Stimulated activated CD4-positive, alpha-beta T cell treated with anti-CD3 and anti-CD28 coated beads, TNF-alpha, amount 100 ng/mL, for 1 hour (primary cell): ENCODE measurements at places on chromosomes 11 and 22.

- no peak for DNase-seq
Observed at GRCh38 chr22:28977060-28977459, 84.6 kb downstream of the C22orf31 start.

- DNase-seq = no peak
Observed at GRCh38 chr22:19503869-19504268, 20.3 kb downstream of the CLDN5 start.

DNA sequence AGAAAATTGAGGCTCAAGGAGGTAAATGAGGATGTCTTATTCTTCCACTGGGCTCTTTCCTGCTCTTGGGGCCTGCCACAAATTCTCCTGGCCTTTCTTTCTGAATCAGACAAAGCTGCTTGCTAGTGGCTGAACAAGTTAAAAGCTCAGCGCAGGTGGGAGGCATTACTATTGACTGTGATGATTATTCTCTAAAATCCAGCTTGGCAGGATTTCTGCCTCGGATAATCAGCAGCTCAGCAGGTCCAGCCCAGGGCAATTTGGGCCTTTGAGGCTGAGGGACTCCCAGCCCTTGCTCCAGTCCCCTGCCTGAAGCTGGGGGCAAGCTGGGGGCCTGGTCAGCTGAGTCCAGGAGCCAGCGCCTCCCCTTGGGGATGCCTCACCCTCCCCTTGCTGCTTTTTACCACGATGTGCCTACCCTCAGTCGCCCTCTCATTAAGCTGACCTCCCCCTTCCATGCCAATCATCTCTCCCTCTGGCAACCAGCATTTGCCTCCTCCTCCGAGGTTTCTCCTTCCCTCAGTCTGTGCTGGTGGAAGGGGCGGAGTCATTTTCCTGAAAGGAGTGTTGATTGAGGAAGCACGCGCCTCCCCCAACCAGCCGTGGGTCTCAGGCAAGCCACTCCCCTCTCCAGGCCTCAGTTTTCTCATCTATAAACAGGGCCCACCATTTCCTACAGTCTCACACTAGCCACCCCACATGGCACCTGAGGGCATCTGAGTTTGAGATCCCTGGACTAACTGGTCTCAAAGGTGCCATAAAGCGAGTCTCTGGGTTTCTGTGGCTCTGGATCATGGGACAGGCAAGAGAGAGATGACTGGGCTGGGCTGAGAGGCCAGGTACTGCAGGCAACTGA lies 60.6 kb upstream of the PRDM11 start:
- no peak for DNase-seq

GRCh38 chr11:46198245-46199240 lies 77.3 kb upstream of the PHF21A start:
- no peak for DNase-seq

- DNase-seq = no peak
Observed at GRCh38 chr11:123233975-123234334, 38.9 kb upstream of the CLMP start.

GRCh38 chr11:44320289-44320973 lies 10.5 kb upstream of the ALX4 start:
- DNase-seq = no peak

- DNase-seq = no peak
Observed at GRCh38 chr11:117295438-117296137, 4.4 kb downstream of the BACE1-AS start.

- no peak for DNase-seq
Observed at GRCh38 chr11:40027720-40028119, 1431.7 kb downstream of the LRRC4C start.

DNA sequence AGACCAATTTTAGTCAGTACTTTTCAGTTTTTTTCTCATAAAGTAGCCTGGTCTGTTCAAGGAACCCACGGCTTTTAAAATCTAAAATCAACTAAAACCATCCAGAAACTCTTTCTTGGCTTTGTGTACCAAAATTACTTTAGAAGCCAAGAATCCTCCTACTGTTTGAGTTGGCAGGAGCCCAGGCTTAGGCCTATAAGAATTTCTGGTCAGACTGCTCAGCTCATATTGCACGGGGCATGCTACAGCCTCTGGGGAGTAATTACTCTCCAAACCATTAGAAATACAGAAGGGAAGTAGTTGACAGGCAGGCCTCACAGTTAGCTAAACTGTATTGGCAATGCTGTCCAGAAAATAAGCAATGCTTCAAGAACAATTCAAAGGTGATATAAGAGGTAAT lies 1862.9 kb upstream of the RAG2 start:
- no peak for DNase-seq

DNA sequence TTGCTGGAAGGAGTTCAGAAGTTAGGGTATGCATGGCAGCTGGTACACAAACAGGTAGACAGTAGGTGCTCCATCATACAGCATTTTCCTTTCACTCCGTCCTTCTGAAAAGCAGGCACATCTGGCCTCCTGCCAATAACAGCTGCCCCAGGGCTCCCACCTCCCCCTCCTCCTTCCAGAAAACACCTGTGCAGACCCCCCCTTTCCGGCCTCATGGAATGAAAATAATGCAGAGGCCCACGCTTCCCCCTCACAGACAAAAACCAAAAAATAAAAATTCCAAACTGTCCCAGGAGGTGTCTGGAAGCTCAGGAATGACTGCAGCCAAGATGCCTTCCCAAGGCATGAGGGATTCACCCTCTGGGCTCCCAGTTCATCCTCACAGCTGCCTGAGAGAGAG lies 185.5 kb downstream of the MN1 start:
- no peak for DNase-seq

- DNase-seq = no peak
Observed at GRCh38 chr11:4092026-4092425, 2.6 kb upstream of the RRM1 start.

GRCh38 chr11:73869332-73869949 lies 7.2 kb downstream of the COA4 start:
- DNase-seq = no peak

GRCh38 chr11:724778-725386 lies 18.9 kb downstream of the EPS8L2 start:
- no peak for DNase-seq

DNA sequence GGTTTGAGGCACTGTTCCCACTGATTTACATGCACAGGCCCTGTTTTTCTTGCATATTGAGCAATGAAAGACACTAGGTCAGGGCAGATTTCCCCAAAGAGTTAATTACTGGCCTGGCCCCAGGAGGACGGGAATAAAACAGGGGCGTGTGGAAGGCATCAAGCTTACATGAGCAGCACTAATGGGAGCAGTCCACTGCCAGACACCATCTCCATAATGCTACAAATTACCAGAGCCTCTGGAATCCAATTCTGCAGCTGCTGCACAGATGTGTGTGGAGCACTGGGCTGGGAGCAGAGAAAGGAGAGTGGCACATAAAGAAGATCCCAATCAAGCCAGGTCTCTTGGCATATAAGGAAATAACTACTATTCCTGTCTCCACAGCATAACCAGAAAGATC lies 96.9 kb downstream of the CCDC34 start:
- no peak for DNase-seq

DNA sequence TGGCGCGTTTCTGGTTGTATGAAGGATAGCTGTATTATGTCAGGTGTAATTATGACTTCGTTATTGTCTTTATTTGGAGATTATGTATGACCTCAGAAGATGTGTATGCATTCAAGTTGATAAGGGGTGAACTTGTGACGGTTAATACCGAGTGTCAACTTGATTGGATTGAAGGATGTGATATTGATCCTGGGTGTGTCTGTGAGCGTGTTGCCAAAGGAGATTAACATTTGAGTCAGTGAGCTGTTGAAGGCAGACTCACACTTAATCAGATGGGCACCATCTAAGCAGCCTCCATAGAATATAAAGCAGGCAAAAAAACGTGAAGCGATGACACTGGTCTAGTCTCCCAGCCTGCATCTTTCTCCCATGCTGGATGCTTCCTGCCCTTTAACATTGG lies 15.3 kb upstream of the CD82 start:
- DNase-seq = no peak

GRCh38 chr11:28463826-28464225 lies 355.6 kb downstream of the METTL15 start:
- DNase-seq = no peak

DNA sequence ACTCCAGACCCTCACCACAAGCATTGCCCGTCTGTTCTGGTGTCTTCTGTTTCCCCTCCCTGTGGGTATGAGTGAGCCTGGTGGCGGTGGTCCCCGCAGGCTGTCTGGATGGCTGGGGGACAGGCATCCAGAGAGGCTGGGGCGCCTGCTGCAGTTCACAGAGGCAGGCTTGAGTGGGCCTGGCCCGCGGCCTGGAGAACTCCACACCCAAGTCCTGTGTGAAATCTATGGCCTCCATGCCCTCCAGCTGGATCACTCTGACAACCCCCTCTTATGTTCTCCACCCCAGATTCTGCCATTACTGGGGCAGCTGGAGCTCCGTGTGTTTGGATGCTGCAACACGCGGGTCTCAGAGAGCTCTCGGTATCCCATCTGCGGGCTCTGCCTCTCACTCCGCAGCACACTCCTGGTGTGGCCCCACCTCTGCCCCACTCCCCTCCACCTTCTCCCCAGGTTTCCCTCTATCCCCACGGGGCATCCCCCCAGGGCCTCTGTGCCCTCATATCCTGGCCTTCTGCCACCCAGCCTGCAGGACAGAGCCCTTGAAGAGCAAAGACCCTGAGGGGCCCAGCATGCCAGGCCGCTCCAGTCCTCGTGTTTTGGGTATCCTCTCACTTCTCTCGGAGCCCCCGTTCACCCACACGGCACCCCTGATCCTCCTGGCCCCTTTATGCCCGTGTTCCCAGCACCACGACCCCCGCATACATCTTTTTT lies 31.3 kb downstream of the LRRC74B start:
- no peak for DNase-seq

- no peak for DNase-seq
Observed at GRCh38 chr11:64489831-64490441, 101.1 kb upstream of the SLC22A12 start.

GRCh38 chr11:12216671-12217374 lies 106.4 kb downstream of the MICAL2 start:
- DNase-seq = no peak

DNA sequence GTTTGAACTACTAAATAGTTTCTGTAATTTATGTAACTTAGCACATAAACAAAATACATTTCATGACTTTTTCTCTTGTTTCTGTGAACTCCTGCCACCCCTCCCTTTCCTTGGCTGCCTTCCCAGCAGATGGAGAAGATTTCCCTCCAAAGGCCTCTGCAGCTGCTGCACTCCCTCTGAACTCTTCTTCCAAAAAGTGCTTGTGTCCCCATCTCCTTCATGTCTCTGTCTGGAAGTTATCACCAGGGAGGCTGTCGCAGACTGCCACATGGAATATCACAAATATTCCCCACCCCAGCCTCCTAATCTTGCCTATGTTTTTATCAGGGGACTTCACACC lies 1068.3 kb downstream of the OPCML start:
- no peak for DNase-seq

- DNase-seq = no peak
Observed at GRCh38 chr11:11415901-11416300, 62.9 kb upstream of the CSNK2A3 start.

DNA sequence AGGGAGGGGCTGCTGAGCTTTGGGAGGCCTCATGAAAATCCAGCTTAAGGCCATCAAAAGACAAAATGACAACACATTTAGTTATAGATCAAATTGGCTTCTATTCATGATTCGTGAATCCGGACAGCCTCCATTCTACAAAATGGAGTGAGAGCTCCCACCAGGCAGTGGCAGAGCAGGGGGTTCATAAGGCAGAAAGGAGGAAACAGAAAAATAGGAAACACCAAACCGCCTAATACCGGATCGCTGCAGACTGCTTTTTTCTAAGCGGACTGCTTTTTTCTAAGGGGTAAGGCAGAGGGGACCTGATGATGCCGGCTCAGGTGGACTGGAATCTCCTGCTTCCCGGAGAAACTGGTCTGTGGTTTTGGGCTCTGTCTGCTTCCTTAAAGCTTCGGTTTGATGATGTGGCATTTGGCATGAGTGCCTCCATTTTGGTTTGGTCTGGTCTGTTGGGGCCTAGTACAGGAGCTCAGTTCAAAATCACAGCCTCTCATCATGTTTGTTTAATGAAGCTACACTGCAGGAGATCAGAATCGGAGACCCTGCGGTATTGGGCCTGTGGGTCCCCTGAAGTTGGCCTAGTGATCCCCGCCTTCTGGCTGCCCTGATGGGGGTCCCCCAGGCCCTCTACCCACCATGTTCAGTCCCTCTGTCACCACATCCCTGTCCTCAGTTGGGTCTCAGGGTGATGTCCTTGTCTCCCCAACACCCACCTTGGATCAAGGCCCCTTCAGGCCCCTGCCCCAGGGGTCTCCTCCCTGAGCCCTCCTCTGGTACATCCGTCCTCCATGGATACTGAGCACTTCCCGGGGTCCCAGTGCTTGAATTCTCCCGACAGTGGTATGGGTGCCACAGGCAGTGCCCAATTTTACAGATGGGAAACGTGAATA lies 1.2 kb downstream of the ALDH3B1 start:
- no peak for DNase-seq

GRCh38 chr22:44291674-44292360 lies 20.9 kb downstream of the SHISAL1 start:
- no peak for DNase-seq

GRCh38 chr22:23782252-23782651 lies 4.5 kb upstream of the SMARCB1 start:
- no peak for DNase-seq

DNA sequence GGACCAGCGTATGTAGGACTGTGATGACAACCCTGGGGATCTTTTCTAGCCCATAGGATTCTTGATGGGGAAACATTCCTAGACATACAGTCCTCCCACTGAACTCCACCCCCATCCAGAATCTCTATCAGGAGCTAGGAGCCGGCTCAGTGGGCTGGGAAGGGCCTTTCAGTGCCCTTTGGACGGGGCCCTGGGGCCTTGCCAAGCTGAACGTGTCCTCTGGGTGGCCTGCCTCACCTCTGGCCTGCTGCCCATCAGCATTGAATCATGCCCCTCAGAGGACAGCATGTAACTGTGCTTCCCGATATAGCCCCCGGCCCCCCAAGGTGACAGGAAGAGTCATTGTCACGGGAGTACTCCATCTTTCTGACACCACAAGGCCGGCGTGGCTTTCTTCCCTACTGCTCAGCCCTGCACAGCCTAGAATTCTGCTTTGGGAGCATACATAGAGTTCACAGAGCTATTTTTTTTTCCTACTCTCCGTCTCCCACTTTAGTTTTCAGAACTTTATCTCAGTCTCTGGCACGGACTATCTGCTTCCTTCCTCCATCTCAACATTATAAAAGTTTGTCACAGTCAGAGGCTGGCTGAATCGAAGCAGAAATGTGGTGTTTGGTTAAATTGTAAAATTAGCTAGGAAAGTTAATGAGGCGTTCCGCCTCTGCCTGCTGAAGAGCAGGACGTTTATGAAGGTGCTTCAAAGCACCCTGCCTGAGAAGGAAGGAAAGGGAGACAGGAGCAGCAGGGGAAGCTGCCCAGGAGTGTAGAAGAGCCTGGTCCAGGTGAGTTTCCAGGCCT lies 111.9 kb downstream of the ZBTB16 start:
- DNase-seq = no peak

- DNase-seq = no peak
Observed at GRCh38 chr11:27313157-27313821, 49.7 kb downstream of the CCDC34 start.

DNA sequence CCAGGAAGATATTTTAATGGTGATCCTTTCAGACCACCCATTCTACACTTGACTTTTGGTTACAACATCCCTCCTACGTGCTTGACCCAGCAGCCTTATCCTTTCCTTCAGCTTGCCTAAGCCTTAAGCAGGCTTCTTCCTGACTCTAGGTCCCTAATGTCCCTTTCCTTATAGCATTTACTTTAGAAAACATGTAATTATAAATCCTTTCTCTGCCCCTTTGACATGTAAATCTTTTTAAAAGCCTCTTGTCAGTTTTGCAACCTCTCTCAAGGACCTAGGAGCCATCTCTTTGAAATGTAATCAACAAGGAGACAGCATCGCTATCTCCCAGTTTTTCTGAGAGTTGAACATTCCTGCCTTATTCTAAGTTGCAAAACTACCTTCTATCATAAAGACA lies 1255.2 kb downstream of the LRRC4C start:
- DNase-seq = no peak
